ENCODE measurements at places on chromosomes 5 and 9.

DNA sequence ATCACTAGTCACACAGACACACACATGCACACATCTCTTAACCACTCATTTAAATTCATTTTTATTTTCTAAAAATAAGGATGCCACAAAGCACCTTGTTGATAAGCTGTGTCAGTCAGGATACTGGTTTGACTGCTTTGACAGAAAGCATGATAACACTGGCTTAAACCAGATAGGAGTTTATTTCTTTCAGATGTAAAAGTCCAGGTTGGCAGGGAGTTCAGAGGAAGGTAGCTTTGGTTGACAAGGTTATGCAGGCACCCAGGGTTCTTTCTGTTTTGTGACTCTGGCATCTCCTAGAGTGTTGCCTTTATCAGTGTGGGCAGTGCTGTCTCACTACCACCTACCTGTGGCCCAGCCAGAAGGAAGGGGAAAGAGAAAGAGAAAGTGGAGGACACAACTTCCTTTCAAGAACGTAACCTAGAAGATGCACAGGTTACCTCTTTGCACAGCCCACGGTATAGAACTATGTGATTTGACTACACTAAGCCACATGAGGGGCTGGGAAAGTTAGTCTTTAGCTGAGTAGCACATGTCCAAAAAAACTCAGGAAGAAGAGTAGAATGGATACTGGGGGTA is 334.7 kb downstream of the OSTF1 start:
- no peak for DNase-seq

DNA sequence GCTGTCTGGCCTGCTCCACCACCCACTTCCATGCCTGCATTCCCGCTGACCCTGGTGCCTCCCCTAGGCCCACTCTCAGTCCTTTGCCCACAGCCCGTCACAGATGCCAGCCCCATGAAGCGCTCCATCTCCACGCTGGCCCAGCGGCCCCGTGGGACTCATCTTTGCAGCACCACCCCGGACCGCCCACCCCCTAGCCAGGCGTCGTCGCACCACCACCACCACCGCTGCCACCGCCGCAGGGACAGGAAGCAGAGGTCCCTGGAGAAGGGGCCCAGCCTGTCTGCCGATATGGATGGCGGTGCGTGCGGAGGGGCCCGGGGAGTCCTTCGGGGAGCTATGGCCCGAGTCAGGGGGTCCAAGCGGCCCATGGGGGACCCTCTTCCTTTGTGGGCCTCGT is 242.5 kb downstream of the CACNA1B start:
- DNase-seq: no peak

- peak; percentile 74 for DNase-seq
These were observed 17.7 kb downstream of the NINJ1 start for GRCh38 chr9:93116072-93116961.

- DNase-seq: no peak
These were observed 564.8 kb upstream of the CLINT1 start for GRCh38 chr5:158423623-158424200.

- DNase-seq: no peak
These were observed 244.4 kb downstream of the RFX3 start for GRCh38 chr9:3281399-3281798.
